ENCODE measurements at places on chromosomes 11 and 22.

DNA sequence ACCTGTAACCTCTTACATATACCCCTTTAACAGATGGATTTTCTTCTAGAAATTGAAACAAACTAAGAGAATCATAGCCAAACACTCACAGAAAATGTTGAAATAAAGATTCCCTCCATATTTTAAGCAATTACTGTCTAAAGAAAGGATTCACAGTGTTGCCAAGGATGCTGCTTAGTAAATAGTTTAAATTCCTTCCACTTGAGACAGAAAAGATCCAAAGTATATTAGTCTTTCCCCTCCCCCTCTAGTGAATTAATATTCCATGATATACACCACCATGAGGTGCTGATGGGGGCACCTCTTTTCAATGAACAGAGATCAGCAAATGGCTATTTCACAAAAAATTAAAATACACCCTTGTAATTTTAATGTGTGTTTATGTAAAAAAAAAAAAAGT lies 186.8 kb downstream of the SOX6 start:
- DNase-seq = no peak

DNA sequence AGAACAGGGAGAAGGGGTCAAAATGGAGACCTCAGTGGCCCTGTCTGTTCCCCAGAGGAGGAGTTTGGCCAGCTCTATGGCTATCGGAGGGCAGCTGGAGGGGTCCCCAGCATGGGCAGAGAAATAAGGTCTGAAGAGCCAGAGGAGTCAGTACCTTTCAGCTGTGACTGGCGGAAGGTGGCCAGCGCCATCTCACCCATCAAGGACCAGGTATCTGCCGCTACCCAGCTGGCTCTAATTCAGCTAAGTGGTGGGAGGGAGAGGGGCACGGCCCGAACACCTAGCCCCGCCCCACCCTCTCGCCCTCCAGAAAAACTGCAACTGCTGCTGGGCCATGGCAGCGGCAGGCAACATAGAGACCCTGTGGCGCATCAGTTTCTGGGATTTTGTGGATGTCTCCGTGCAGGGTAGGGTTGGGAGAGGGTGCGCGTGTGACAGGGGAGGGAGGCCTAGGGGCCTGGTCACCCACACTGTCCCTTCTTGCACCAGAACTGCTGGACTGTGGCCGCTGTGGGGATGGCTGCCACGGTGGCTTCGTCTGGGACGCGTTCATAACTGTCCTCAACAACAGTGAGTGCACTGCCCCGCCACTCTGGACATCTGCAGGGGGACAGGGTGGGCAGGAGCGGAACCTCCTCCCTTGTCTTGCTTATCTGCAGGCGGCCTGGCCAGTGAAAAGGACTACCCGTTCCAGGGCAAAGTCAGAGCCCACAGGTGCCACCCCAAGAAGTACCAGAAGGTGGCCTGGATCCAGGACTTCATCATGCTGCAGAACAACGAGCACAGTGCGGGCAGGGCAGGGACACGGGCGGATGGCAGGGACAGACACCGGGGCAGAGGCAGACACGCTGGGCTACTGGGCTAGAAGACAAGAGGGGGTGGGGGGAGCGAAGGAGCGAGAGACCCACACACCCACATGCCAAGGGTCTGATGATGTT lies 2.8 kb downstream of the CTSW start:
- no peak for DNase-seq

DNA sequence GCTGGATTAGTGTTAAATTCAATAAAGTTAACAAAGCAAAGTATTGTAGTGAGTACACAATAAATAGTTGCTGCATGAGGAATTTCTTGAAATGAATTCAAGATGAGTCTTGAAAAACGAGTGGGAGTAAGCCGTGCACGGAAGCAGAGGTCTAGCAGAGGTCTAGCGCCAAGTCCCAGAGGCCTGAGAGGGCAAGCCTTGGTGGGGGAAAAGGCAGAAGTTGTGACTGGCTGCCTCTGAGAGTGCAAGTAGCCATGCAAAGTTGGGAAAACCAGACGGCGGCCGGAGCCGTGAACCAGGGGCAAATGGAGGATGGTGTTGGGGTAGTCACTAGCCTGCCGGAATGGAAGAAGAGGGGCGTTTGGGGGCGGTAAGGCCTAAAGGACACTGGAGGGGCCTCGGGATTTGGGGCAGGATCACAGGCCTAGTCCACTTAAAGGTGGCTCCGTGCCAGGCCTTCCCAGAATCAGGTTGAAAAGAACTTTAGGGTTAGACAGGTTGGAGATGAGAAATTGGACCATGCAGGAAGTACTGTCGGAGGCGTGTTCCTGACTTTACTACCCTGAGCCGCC lies 379 bp upstream of the SLC3A2 start:
- DNase-seq = no peak

DNA sequence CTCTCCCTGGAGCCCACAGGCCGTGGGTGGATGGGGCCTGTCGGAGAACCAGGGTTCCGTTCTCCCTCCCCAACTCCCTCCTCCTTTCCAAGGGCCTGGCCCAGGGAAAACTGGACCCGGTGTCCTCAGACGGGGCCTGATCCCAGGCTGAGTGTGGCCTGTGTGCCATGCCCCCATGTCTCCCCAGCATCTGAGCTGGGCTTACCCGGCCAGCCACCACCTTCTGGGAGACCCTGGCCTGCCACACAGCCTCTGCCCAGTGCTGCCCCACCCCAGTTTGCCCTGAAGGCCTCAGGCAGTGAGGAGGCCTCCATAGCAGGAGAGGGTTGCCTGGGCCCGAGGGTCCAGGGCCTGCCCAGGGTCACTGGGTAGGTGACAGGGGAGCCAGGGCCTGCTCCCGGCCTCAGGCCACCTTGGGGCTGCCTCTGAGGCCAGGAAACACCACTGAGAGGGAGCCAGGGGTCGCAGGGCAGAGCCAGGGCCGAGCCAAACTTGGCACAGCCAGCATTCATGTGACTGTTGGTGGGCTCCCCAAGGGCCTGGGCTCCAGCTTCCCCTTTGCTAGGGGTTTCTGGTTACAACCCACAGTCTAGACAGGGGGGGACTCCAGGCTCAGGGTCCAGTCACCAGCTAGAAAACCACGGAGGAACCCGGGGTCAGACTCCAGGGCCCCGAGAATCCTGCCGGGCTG lies 590 bp upstream of the IFITM10 start:
- no peak for DNase-seq

DNA sequence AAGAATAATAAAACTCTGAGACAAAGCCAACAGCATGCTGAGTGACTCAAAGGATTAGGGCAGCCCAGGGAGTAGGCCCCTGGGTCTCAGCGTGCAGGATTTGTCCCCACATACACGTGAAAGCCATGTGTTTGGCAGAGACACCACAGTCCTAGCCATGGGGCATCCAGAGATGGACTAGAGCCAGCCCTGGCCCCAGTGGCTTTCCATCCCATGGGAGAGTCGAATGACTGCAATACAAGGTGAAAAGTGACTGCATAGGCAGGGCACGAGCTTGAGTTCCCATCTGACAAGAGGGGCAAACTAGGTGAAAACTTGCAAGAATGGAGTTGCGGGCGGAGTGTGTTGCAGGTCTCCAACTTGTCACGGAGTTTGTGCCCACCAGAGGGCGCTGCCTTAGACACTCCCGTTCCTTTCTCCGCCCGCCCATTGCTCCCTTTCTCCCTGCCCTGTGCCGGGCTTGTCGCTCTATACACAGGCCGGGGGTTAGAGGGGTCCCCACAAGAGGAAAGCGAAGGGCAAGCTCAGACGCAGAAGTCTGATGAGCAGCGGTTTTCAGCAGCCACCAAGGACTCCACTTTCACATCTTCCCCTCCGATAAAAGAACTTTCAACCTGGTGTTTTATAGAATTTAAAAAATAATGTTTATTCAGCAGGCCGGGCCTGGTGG lies 24.2 kb downstream of the TSKU start:
- peak; percentile 94 for DNase-seq

GRCh38 chr11:83827520-83827919 lies 541.4 kb upstream of the CCDC90B start:
- DNase-seq = no peak

DNA sequence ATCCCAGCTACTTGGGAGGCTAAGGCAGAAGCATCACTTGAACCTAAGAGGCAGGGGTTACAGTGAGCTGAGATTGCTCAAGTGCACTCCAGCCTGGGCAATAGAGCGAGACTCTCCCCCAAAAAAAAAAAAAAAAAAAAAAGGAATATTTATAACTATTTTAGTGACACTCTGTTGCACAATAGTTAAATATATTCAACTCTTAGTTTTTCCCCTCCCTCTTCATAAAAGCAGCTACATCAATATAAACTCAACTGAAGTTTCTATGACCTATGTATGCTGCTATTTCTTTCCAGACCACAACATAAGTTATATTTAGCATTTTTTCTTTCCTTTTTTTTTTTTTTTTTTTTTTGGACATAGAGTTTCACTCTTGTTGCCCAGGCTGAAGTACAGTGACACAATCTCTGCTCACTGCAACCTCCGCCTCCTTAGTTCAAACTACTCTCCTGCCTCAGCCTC lies 19.2 kb downstream of the CELF1 start:
- no peak for DNase-seq

DNA sequence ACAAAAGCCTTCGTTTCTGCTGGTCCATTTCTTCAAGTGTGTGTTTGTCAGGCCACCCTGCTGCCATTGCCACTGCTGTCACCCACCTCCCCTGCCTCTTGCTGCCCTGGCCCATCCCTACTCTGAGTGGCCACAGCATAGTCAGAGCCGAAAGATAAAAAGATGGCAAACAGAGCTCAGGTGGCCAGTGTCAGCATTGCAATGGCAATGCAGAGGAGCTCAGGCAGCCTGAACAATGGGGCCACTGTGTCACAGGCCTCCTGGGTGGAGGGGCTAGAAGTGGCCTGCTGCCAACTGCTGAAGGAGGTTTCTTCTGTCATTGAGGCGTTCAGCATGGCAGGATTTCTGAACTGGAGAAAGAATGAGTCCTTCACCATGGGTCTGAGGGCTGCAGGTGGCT lies 137.1 kb downstream of the CSNK2A3 start:
- no peak for DNase-seq

DNA sequence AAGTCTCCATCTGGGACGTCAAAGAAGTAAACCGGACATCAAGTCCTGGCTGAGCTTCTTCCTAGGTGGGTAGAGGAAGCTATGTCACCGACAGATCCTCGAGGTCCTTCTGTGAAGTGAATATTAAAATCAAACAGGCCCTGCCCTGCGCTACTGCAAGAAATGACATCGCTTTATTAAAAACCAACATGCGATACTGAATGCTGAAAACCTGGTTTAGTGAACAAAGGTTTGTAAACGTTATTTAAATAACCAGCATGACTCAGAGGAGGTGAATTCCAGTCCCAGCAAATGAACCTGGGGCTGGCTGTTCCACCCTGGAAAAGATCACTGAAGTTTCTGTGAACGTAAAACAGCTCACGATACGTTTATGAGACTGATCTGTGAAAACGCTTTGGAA lies 645 bp downstream of the RTCB start:
- DNase-seq = no peak

DNA sequence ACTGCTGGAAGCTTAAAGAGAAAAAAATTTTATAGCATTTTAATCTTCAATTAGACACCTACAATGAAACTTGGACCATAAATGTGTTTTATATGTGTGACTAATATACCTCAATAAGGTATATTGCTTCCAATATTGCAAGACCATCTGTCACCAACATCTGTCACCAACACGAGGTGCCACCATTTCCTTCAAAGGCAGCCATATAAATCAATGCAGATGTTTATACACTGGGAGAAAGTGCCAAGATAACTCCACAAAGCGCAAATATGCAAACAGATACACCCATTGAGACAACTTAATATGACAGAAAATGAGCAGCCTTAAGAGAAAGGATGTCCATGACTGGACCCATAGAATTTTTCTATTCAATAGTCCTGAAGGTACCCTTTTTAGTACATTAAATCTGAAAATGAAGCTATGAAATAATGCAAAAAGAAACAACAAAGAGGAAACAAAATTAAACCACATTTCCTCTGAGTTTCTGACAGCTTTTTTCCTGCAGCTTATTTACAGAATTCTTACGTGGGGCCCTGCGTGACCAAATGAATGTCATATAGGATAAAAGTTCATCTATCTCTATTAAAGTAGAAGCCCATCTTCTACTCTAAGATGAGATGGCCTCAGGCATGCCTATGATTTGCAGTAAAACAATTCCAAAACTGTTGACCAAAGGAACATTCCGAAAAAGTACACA lies 12.5 kb downstream of the MPZL3 start:
- no peak for DNase-seq

GRCh38 chr22:49413551-49413950 lies 414.1 kb downstream of the BRD1 start:
- DNase-seq = peak; percentile 26

DNA sequence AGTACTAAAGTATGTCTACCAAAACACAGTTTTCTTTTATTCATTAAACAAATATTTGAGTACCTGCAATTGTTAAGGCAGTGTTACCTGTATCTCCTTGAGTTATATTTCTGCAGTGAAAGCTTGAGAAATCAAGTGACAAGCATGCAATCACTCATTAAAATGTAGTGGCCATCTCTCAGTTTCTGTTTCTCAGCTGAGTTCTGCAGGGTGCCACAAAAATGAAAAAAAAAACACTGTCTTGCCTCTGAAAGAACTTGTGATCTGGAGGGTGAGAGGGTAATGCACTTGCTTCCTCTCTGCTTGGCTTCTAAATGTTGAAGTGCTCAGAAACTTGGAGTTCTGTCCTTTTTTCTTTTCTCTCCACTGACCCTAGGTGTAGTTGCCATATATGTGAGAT lies 6.8 kb downstream of the QSER1 start:
- DNase-seq = no peak

DNA sequence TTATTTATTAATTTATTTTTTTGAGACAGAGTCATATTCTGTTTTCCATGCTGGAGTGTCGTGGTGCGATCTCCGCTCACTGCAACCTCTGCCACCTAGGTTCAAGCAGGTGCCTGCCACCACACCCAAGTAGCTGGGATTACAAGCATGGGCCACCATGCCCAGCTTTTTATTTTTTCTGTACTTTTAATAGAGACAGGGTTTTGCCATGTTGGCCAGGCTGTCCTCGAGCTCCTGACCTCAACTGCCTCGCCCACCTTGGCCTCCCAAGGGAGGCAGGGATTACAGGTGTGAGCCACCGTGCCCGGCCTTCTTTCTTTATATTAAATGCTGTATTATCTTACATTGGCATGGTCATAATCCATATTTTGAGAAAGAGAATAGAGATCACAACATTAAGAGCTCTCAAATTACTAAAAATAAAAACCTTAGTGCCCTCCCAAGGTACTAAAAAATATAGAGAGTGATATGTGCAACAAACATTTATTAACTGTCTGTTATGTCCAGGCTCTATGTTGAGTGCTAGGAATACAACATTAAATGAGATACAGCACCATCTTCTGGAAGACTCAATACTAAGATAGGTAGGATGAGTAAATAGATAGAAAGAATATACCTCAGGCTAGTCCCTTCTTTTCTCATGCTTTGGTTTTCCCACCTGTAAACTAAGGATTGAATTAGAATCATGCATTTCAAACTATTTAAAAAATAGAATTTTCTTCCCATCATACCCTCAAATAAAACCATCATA lies 84.1 kb downstream of the BBOX1 start:
- no peak for DNase-seq
